Fibroblast of lung (primary cell): ENCODE measurements at places on chromosomes 5 and 9.

GRCh38 chr5:158154226-158155005 lies 295.5 kb upstream of the CLINT1 start:
- DNase-seq: peak; percentile 93

- no peak for DNase-seq
Observed at GRCh38 chr9:73577848-73578247, 426.2 kb downstream of the ANXA1 start.

DNA sequence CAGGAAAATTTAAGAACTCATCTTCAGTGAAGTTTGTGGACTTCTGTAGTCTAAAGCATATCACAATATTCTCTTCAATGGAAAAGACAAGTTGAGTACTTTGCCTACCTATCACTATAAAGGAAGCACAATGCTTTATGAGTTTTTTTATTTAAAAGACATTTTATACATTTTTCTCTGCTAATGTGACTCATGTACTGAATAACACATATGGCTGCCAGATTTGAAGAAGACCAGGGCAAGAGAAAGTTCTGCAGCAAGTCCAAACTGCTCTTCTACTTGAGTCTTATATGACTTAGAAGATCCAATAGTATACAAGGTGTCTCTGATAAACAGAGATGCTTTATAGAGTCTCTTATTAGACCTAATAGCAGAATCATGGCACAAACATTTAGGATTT lies 978.4 kb downstream of the TLE4 start:
- no peak for DNase-seq

DNA sequence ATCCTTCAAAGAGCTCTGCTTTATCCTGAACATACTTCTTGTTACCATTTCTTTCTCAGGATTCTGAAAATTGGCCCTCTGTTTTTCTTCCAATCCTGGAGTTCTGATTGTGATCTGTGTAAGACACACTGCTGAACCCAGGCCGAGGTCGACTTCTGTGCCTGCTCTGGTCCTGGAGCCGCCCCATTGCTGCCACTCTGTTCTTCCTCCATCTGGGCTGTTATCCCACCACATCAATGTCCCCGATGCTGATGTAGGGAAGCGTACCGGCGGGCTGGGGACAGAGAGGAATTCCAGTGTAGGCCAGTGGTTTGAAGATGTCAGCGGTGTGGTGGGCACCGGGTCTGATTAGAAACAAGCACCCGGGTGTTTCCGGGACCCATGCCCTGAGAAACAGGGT lies 102.5 kb downstream of the LIFR start:
- DNase-seq: no peak

- DNase-seq: no peak
Observed at GRCh38 chr9:114779352-114779845, 26.4 kb downstream of the TNFSF15 start.

DNA sequence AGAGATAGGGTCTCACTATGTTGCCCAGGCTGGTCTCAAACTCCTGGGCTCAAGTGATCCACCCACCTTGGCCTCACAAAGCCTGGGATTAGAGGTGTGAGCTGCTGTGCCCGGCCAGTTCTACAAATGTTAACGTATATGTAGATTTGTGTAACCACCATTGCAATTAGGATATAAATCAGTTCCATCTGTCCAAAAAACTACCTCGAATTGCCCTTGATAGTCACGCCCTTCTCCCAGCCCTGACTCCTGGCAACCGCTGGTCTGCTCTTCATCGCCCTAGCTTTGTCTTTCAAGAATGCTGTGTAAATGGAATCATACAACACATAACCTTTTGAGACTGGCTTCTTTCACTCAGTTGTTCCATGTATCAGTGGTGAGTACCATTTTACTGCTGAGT lies 46.1 kb upstream of the PPARGC1B start:
- DNase-seq: no peak

DNA sequence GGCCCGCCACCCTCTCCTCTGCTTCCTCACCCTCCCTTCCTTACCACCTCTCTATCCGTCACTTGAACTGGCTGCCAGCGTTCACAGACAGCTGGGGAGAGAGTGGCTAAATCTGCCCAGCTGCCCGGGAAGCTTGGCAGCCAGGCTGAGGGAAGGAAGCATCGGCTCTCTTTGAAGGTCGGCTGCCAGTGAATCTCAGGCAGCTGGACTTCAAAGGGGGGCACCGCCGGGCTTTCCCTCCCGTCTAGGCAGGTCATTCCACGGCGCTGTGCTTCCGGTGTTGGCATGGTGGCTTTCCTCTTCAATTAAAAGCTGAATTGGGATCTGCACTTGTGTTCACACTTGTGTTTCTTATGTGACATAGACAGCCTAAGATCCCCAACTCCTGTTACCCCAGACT lies 174.0 kb downstream of the GDNF start:
- peak; percentile 18 for DNase-seq

DNA sequence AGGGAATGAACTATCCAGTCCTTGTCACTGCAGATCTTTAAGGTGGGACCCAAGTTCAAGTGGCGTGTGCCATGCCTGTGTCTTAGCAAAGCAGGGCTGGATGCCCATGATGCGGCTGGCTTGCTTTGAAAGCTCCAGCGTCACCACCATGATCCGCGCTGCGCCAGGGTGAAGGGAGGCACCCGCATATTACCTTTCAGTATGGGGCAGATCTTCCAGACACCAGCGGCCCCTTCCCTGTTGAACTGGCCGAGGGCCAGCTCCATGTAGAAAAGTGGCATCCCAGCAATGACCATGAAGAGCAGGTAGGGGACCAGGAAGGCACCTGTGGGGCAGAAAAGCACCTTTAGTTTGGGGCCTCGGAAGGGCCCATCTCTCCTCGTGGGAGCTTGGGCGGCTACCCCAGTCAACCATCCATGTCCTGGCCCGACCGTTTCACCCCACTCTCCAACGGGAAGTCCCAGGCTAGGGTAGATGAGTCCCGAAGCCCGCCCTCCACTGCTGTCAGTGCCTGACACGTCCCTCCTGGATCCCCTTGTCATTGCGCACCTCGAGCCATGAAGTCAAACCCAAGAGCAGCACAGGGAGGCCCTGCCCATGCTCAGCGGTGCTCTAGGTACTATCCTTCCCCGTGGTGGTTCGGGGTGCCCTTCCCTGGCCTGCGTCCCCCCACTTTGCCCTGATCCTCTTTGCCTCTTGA lies 3.9 kb downstream of the SLC6A3 start:
- DNase-seq: no peak

GRCh38 chr9:4503103-4503502 lies 12.8 kb downstream of the SLC1A1 start:
- no peak for DNase-seq

GRCh38 chr5:92435781-92436180 lies 1052.7 kb upstream of the ARRDC3 start:
- DNase-seq: no peak

GRCh38 chr5:93277051-93277450 lies 304.0 kb downstream of the NR2F1-AS1 start:
- DNase-seq: no peak

DNA sequence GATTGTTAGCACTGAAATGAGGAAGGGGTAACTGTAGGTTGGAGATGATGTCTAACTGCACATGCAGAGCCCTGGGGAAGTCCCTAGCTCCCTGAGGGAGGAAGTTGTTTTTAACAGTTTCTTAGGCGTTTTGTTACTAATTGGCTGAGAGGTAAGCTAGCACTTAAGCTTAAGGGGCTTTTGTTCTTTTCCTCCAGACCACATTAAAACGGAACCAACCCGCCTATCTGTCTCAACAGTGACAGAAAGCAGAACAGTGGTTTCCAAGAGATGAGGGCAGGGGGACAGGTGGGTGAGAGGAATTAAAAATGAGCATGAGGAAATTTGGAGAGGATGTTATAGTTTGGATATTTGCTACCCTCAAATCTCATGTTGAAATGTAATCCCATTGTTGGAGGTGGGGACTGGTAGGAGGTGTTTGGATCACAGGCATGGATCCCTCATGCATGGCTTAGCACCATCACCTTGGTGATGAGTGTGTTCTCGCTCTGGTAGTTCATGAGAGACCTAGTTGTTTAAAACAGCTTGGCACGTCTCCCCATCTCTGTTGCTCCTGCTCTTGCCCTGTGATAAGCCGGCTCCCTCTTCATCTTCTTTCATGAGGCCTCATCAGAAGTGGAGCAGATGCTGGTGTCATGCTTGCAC lies 38.9 kb downstream of the LYRM7 start:
- no peak for DNase-seq

- peak; percentile 96 for DNase-seq
Observed at GRCh38 chr9:131423171-131423581, 29.3 kb downstream of the PRRC2B start.

DNA sequence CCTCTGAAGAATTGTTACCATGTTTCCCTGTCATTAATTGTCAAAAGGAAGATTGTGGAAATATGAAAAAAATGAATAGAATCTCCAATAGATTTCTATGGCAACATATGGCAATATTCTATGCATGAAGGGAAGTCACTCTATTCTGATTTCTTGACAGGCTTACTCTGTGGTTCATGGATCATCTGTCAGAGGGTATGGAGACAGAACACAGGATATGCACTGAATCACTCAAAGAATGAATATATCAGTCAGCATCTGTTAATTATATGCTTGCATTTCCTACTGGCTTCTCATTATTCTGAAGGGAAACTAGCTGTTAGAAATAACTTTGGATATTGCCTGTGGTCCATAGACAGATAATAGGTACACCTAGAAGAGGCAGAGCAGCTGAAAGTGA lies 918.9 kb downstream of the DTWD2 start:
- no peak for DNase-seq

- DNase-seq: no peak
Observed at GRCh38 chr9:18806232-18807080, 226.6 kb downstream of the SAXO1 start.

DNA sequence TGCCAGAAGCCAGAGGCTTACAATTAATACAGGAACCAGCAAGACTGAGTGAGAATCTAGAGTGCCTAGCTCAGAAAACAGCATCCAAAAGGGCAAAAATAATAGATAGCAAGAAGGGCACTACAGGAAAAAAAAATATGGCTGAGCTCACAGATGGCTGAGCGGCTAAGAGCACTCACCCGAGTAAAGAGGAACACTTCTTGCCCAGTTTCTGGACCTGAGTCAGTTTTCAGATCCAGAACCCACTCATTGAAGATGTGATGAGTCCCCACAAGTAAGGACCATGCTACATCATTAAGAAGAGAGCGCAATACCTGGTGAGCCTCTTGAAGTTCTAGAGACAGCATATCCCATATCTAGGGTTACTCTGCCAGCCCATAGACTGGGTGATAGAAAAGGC lies 65.5 kb upstream of the MAP3K1 start:
- DNase-seq: no peak

DNA sequence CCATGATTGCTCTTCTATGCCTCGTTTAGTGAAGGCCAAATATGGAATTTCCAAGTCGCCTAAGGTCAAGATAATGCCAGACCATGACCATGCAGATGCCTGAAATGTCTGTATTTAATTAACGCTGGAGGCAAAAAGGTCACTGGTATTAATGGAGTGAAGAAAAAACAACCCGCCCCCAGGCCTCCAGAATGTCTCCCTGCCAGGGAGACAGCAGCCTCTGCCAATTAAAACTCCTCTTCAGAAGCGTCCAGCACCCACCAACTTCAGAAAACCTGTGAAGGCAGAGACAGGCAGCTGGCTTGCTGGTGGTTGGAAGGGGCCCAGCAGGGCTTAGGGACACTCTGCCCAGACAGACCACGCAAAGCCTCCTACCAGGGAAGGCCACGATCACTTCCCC lies 94.4 kb downstream of the VAV2 start:
- no peak for DNase-seq

DNA sequence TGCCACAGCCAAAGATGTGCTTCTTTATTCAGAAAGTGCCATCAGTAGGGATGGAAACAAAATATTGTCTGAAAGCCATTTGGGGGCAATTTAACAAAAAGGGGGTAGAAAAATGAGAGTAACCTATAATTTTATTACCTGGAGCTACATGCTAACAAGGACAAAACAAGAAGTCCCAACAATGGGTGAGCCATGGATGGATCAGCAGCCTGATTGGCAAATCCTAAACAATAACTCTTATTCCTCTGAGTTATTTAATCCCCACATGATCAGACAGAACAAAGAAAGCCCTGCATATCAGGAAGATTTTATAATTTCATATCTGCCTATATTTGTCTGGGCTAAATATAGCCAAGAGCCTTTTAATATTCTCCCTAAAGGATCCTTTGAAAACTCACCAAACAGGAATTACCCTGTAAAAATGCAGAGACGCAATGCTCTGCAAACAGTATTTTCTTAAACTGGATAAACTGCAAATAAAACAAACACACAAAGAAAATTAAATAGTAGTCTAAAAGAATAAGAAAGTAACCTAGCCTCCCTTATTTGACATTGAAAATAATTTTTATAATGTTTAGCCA lies 483.4 kb downstream of the ZNF608 start:
- DNase-seq: no peak

- no peak for DNase-seq
Observed at GRCh38 chr9:134024214-134024792, 978 bp upstream of the BRD3OS start.

GRCh38 chr5:74040811-74041491 lies 415.0 kb downstream of the ARHGEF28 start:
- peak; percentile 60 for DNase-seq

DNA sequence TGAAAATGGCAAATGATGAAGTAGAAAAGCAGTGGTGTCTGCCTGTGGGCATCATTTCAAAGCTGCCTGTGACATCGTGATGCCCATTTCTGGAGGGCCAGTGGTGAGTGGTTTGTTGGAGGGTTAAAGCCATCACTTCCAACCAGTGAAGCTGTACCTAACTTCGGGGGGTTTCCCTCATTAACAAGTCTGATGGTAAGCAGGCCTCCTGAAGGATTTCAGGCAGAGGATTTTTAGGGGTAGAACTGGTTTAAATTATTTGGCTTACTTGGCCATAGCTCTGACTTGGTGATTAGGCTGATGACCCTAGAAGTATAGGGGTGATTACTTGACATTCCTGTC lies 10.7 kb downstream of the TNFAIP8 start:
- DNase-seq: no peak

DNA sequence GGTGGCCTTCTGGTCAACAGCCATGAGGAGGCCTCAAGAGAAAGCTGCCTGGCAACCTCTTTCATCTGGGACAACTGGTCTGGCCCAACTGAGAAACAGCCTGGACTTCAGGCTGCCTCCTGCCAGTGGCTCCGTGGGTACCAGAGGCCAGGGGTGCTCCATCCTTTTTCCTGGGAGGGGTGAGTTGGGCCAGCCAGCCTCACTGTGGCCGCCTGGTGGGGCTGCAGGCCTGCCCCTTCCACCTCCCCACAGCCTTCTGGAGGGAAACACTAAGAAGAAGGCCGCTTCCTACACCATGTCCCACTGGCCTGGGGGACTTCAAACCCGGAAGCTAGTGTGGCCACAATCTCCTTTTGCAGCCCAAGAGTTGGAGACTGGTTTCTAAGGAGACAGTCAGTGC lies 13.8 kb upstream of the NKD2 start:
- no peak for DNase-seq

GRCh38 chr5:137461391-137462264 lies 37.5 kb downstream of the SPOCK1 start:
- DNase-seq: no peak

- peak; percentile 17 for DNase-seq
Observed at GRCh38 chr5:75465480-75465879, 45.9 kb downstream of the CERT1 start.
